GM23248 (cell line): ENCODE measurements at places on chromosomes 6 and 20.

DNA sequence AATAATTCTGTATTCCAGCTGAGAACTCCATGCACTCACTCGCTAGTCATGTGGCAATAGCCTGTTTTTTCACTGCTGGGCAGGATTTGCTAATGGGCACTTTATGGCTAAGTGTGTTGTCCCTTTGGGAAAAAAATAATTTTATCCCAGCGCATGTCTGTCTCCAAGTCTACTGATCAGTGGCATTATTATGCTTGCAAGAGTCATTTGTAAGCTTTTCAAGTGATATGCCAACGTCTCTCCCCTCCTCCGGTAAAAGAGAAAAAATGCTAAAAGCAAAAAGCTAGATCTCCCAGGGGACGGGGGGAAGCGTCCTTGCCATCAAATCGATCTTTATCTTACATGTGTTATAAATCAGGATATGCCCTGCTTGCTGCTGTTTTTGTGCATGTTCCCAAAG, 407.7 kb downstream of the CDH26 start:
- DNase-seq: no peak

- peak; percentile 90 for DNase-seq
Measured at GRCh38 chr6:170049641-170050561, 241.0 kb downstream of the DLL1 start.

DNA sequence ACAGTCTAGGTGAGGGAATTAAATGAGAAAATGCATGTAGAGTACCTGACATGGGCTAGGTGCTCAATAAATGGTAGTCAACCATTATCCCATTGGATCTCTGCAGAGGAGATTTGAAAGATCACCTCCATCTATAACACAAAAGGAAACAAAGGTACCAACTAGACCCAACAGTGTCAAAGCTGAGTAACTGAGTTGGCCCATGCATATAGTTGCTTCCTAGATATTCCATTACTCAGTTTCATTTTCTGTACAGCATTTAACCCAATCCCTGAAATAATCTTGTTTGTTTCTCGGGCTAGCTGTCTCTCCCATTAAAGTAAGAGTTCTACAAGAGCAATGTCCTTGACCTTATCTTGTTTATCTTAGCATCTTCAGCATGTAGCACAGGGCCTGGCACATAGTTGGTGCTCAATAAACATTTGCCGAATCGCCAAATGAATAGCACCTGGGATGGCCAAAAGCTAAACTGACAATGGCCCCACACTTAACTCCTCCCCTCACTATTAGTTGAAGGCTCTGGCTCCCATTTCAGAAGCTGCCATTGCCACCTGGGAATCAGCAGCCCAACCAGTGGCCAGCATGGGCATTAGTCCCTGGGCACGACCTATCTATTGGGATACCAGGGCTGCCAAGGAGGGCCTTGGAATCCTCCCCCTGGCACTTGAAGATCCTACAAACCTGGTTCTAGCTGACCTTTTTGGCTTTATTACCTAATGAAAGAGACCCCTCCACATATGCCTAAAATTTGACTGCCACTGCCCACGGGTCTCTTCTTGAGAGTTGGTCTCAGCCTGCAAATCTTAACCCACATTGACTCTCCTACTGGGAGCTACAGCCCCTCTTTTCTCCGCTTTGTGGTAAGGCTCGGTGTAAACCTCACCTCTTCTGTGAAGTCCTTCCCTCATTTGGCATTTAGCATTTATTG, 22.6 kb downstream of the BCL2L1 start:
- DNase-seq: no peak

GRCh38 chr6:26569433-26569764, 27.4 kb upstream of the ABT1 start:
- no peak for DNase-seq

GRCh38 chr6:128129679-128130078, 228.8 kb upstream of the THEMIS start:
- DNase-seq: no peak

- DNase-seq: peak; percentile 4
Measured at GRCh38 chr20:16606468-16607070, 33.3 kb upstream of the KIF16B start.

GRCh38 chr20:760751-761417, 7.4 kb downstream of the SLC52A3 start:
- peak; percentile 48 for DNase-seq

DNA sequence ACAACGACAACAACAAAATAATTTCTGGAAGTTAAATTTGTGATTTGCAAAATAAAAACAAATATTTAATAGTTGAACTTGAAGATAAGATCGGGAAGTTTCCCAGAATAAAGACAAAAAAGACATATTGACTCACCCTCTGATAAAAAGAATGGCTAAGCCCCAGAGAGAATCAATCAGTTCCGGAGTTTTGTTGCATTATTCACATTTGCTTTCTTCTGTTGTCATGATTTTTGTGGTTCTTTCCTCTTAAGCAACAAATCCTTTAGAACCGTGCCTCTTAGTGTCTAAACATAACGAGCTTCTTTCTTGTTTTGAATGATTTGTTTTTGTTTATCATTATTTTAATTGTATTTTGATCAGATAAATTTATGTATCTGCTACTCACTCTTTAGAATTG, 337.7 kb upstream of the PRND start:
- peak; percentile 73 for DNase-seq

DNA sequence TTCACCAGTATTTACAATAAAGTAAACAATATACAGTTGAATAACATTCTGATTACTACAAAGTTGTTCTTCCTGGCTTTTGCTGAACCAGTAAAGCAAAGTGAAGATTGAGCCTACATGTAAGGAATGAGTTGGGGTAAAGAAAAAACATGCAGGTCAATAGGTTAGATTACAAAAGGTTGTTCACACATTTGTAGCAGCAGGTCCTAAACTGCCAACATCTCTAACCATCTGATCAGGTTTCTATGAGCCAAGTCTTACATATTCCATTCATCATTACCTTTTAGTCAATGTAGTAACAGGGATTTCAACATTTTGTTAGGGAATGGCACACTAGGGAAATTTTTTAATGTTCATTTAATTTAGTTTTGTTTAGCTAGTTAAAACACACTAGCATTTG, 9.3 kb upstream of the CALHM6 start:
- DNase-seq: no peak

DNA sequence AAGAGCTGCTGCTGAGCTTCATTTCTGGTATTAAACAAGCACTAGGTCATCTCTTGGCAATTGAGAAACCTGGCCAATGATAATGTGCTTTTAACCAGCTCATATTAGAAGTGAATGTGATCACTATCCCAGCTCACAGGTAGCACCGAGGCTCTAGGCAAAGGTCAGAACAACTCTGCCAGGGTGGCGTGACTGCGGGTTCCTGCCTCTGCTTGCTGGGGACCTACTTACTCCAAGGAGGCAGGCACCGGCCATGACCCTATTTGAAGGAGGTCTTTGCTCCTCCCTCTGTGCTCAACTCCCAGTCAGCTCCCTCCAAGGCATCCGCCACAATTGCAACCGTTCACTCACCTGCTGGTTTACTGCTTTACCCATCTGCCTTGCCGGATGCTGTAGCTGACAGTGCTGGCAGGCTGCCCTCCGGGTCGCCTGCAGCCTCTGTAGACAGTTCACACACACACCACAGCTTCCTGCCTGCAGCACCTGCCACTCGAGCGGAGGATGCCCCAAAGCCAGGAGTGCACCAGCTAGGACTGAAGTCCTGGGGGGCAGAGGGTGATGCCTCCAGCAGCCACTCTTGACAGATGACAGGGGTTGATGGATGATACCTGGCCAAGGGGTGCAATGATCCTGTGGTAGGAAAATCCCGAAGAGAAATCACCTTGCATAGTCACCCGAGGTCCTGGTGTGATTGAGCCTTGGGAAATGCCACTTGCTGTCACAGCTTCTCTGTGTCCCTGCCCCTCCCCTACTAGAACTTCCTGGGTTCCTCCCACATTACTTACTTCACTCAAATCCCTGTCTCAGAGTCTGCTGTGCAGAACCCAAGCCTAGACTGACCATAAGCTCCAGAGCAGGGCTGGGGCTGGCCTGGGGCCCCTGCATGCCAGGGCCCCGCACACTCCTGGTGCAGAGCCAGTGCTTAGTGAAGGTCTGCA, 8.8 kb upstream of the VSX1 start:
- DNase-seq: no peak

DNA sequence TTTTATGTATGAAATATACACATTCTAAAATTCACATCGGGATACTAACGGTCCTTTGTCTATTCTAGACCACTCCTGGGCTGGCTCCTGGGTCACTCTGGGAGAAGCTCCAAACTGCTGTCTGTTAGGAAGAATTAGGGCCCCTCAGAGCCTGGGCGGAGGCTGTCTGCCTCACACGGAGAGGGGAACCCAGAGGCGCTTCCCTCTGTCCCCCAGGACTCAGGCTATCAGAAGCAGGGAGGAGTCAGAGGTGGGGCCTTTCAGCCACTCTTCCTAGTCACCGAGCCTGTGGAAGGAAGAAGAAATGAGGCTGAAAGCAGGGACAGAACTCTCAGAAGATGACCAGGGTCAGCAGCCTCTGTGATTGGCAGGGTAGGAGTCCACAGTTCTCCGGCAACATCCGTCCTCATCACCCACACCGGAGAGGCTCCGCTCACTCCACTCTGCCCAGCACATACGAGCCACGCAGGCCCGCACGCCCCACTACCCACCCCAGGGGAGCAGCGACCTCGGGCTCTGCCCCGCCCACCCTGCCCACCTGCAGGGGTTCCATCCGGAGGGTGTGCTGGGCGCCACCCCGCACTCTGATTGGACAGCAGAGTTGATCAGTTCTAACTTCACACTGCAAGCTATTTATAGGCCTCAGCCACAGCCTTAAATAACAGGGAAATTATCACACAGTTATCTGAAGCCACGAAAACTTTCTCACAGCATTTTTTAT, 182.1 kb upstream of the AFDN start:
- no peak for DNase-seq

DNA sequence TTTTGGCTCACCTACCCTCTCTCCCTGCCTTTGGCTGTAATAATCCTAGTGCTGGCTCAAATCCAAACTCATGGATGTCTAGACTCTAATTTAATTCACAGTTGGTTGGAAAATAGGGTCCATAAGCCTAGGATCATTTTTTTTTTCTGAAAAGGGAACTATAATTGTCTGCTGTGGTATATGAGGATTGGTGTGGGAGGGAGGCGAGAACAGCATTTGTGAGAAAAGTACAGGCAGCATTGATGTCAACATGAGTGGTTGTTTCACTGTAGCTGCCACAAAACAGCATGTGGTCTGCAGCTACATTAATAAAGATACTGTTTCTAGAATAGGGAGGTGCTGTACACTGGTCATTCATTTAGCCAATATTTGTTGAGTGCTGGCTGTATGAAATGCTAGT, 18.6 kb upstream of the POLR1H start:
- no peak for DNase-seq

DNA sequence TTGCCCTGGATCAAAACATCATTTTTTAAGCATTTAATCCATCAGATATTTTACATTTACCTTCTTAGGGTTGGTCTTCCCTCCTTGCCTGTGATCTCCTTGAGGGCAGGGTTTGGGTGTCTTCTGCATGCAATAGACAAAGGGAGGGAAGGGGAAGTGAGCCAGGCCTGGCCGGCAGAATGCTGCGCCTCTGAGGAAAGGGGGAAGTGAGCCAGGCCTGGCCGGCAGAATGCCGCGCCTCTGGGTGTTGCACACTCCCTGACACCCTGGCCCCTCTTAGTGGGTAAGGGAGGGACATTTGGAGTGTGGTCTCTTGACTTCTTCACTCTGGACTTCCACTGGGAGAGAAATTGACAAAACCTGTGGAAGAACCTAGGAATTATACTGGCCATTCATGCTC, 12.4 kb downstream of the PSMF1 start:
- DNase-seq: no peak

- DNase-seq: peak; percentile 51
Measured at GRCh38 chr6:108441141-108441540, 119.6 kb upstream of the FOXO3 start.

DNA sequence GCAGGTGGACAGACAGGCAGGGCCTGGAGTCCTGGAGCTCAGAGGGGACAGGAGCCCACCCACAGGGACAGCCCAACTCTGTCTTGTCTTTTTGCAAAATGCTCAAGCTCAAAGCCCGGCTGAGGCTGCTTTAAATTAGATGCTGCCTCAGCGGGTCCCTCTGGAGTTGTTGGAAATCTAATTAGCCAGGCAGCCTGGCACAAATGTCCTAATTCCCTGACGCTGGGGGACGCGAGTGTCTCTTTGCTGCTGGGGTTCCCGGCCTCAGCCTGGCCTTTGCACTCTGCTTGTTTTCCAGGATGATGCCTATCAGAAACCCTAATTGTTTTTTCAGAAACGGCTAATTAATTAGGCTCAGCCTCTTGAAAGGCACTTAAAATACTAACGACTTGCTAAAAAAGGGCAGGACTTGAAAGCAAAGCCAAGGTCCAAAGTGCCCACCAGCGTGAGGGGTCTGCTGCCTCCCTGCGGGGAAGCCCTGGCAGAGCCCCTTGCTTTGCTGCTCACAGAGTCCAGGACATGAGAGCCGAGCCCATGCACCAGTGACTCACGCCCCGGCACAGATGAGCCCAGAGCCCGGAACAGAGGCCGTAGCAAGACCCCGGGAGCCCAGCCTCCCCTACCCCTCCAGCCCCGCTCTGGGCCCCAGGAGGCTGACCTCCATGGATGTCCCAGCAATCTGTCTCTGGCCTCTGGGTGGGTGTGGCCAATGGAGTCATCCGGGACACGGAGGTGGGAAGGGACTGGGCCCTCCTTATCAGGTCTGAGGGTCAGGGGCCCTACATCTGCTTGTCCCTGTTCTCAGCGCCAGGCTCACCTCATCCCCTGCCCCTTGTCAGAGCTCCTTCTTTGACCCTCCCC, 46.0 kb upstream of the BHLHE23 start:
- peak; percentile 8 for DNase-seq

DNA sequence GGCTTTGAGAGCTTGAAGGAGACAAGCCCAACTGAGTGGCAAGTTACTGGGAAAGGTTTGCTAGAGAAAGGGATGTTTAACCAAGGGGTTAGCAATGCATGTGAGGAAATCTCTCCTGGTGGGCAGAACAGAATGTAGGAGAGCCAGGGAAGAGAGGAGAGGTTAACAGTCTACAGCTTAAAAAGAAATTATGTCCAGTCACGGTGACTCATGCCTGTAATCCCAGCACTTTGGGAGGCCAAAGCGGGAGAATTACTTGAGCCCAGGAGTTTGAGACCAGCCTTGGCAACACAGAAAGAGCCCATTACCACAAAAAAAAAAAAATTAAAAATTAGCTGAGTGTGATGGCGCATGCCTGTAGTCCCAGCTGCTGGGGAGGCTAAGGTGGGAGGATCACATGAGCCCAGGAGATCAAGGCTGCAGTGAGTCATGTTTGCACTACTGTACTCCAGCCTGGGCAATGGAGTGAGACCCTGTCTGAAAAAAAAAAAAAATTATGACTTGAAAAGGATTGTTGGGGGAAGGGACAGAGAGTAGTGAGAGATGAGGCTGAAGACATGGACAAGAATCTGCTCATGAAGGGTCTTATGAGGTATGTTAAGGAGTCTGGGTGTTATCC, 264.9 kb downstream of the TBC1D7 start:
- peak; percentile 35 for DNase-seq

DNA sequence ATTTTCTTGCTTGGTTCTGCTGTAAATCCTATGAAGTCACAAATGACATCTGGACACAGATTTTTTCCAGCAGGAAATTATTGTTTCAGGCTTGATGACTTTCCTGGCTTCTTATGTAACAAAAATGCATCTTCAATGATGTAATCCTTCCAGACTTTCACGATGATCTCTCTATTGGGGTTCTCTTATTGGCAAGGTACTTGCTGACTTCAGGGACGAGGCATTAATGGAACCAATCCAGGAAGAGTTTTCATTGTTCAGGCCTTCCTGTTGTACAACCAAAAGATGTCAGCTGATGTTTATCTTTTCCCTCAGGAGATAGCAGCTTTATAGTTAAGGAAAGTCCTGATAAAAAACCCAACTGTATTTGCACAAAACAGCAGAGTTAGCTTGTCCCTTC, 118.5 kb upstream of the MMS22L start:
- peak; percentile 53 for DNase-seq

- DNase-seq: no peak
Measured at GRCh38 chr20:34632870-34633452, 43.9 kb downstream of the PIGU start.

GRCh38 chr20:62129731-62130531, 7.7 kb downstream of the LSM14B start:
- DNase-seq: no peak
